Fibroblast of skin of right quadriceps (primary cell): ENCODE measurements at places on chromosomes 1 and 21.
A peak's percentile ranks its signal among the peaks of the same experiment; 100 is the strongest.

DNA sequence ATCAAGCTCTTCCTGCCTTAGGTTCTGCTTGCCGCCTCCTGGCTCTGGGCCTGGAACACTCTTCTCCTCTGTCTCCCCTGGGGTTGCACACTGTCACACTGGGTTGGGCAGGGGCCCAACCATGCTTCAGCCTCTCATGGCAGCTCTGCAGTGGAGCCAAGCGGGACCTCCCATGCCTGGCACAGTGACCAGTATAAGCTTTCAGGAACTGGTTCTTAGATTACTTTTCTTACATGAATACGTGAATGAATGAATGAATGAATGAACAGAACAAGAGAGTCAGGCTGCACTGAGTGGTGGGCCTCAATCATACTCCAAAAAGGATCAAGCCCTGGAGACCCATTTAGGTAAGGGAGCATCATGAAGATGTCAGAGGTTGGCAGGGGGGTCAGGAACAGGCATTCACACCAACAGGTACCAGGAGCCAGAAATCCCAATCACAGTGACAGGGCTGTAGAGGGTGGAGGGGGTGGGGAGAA is 30.8 kb upstream of the TMEM125 start:
- no peak for DNase-seq

DNA sequence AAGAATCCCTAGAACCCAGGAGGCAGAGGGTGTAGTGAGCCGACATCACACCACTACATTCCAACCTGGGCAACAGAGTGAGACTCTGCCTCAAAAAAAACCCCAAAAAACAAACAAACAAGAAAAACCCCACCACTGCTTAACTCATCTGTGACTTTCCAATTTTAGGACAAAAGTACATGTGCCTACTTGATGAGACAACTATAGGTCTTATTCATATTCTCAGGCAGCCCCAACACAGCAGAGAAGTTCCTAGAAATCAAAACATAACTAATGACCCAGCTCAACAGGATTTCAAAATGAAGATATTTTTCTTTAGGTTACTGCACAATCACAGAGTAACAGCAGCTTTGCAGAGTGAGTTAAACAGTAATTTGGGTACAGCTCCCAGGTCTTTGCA is 26.4 kb downstream of the TIAM1 start:
- DNase-seq: no peak

GRCh38 chr1:220943319-220943996 is 64.2 kb downstream of the HLX start:
- no peak for DNase-seq

DNA sequence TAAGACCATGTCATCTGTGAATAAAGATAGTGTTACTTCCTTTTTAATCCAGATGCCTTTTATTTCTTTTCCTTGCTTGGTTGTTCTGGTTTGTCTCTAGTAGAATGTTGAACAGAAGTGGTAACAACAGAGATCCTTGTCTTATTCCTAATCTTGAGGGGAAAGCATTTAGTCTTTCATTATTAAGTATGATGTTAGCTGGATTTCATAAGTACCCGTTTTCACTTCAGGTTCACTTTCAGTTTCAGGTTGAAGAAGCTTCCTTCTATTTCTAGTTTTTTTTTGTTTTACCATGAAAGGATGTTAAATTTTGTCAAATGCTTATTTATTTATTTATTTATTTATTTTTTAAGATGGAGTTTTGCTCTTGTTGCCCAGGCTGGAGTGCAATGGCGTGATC is 22.3 kb upstream of the AGPAT3 start:
- DNase-seq: no peak

DNA sequence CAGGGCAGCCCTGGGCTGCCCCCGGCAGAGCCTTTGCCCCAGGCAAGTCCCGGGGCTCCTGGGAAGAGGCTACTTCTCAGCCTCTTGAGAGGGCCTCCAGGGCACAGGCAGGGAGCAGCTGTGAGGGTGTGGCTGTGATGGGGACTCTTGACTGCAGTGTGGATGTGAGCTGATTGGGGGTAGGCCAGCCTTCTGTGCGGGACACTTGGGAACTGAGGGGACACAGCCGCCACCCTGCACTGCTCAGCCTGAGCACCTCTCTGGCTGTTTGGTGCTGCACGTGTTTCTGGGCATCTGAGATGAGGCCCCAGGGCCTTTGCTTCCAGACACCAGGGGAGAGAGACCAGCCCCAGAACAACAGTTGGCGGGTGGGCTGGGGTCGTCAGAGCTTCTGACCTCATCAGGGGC is 62.1 kb downstream of the SKI start:
- DNase-seq: no peak

GRCh38 chr1:21586846-21587601 is 77.8 kb downstream of the ALPL start:
- DNase-seq: peak; percentile 69

GRCh38 chr1:175441791-175442190 is 249.2 kb upstream of the KIAA0040 start:
- no peak for DNase-seq
